ENCODE measurements at places on chromosomes 13 and 19. TPM values are rescaled to one million over a fixed set of nuclear protein-coding genes. Genes with fewer than 3 reads are reported as not detected.

GRCh38 chr13:29476046-29476445, 119.4 kb downstream of the SLC7A1 start:
- DNase-seq, result no peak
- H3K36me3 ChIP-seq, result no peaks in the 10 kb centered on the region
- H3K27ac ChIP-seq, result no peak overlapping the region
- H3K27me3 ChIP-seq, result no peaks in the 10 kb centered on the region
- no peak overlapping the region for H3K4me3 ChIP-seq

- peaks cover 10% of the 10 kb centered on the region for H3K4me1 ChIP-seq
- H3K4me3 ChIP-seq, result no peak overlapping the region
- H3K36me3 ChIP-seq, result no peaks in the 10 kb centered on the region
- DNase-seq, result no peak
Measured at GRCh38 chr13:109867766-109868165, 81.4 kb upstream of the IRS2 start.

DNA sequence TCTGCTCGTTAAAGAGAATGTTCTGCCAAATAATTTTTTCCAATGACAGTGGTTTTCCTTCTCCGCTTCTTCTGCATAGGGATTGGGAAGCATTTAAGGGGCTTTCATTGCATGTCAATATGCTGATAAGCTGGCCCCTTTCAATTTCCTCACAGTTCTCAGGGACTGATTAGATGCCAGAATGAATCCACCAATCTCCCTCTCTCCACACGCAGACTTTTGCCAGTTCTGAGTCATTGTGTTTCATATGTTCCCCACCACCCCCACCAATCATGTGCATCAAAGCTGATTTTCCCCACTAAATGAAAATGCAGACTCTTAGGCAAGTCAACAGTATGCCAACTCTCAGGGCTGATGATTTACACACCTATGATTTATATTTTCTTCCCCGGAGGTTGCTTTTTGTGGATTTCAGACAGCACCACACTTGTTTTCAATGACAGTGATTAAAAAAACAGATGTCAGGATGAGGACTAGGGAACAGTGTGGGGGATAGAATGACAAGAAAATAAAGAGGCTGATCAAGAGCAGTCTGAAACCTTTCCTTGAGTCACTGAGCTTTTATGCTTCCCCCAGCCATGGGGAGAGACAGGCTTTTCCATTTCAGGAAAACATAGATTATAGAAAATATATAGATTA, 47.9 kb upstream of the C13orf42 start:
- no peak for DNase-seq
- no peak overlapping the region for H3K4me3 ChIP-seq
- H3K27me3 ChIP-seq, result no peaks in the 10 kb centered on the region
- H3K27ac ChIP-seq, result no peak overlapping the region

DNA sequence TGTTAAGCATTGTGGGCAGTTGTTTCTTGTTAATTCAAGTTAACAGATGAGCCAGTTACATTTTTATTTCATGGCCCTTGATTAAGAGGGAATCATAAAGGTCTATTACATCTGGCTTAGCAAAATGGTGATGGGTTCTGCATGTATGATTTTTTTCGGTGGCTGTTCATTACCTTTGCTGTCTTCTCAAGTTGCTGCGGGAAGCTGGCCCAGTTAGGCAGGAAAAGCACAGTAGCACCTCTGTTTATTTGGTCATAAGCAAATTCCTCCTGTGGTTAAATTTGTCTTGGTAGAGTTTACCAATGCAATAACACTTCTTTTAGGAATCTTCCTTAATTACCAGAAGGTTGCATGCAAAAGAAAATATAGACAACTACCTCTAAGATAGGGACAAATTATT, 104.5 kb downstream of the FRY start:
- no peak for DNase-seq
- no peak overlapping the region for H3K27ac ChIP-seq
- H3K27me3 ChIP-seq, result no peaks in the 10 kb centered on the region
- H3K36me3 ChIP-seq, result no peaks in the 10 kb centered on the region
- H3K4me3 ChIP-seq, result no peak overlapping the region

DNA sequence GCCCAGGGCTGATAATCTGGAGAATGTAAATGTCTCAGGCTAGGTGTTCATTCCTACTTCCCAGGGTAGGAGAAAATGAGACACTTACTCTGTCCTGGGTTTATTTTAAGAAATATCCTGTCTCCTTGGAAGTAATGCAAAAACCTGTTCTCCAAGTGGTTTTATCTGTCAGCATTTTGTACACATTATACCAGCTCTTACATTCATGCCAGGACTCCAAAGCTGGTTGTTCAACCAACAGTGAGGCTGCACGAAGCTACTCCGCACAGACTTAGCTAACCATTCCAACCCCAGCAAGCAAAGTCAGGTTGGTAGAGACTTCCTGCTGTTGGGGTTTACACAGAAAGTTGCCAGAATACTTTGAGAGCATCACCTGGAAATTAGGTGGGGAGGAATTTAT, 55.6 kb downstream of the SLC7A1 start:
- no peaks in the 10 kb centered on the region for H3K36me3 ChIP-seq
- H3K27ac ChIP-seq, result no peak overlapping the region
- no peak overlapping the region for H3K4me3 ChIP-seq
- no peak for DNase-seq

DNA sequence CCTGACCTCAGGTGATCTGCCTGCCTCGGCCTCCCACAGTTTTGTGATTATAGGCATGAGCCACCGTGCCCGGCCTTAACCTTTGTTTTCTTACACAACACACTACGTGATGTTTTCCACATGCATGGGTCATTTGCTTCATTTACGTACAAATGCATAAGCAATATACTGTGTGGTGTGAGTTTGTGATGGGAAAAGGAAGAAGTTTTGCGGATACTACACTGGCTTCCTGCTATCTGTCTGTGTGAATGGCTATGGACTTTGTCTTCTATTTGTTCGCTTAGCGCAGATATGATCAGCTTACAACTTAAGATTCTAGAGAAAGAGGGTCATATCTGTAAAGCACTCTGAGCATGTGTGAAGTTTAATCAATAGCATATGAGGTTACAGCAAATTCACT, 5.5 kb upstream of the ALOX5AP start:
- H3K4me1 ChIP-seq, result peaks cover 3% of the 10 kb centered on the region
- no peak overlapping the region for H3K27ac ChIP-seq
- H3K27me3 ChIP-seq, result no peaks in the 10 kb centered on the region
- H3K36me3 ChIP-seq, result no peaks in the 10 kb centered on the region

GRCh38 chr13:113618455-113618854, 33.9 kb downstream of the TFDP1 start:
- peaks cover 33% of the 10 kb centered on the region for H3K36me3 ChIP-seq
- H3K4me3 ChIP-seq, result no peak overlapping the region
- no peak overlapping the region for H3K27ac ChIP-seq
- H3K4me1 ChIP-seq, result peaks cover 6% of the 10 kb centered on the region
- no peaks in the 10 kb centered on the region for H3K27me3 ChIP-seq
- DNase-seq, result no peak

DNA sequence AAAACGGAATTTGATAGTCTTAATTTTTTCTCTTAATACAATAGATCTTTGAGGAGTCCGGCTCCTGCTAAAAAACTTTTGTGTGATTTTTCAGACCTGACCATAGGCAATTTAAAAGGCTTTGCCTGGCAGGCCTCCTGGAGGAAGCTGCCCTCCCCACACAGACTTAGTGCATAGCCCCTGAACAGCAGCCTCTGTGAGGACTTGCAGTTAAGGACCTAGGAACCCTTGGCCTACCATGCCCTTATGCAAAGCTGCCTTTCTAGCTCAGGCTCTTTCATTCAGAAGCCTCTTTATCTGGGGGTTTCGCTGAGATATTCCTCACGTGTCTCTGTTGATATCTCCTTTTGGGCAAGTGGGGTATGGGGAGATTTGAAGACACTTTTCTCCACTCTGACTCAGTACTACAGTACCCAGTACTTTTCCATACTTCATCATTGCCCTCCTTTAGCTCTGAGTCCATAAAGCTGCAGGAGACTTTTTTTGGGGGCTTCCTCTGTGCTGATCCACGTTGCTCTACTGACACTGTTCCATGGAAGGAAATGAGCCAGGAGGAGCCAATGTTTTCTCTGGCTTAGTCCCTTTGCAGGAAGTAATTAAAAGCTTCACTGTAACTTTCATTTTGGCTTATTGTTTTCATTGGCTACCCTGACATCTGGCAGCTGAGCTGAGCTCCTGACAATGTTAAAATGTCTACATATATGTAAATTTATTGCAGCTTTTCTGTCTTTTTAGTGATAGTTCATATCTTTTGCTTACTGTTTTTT, 283.1 kb downstream of the TDRD3 start:
- H3K4me3 ChIP-seq, result no peak overlapping the region
- no peak for DNase-seq
- no peak overlapping the region for H3K27ac ChIP-seq

- H3K4me1 ChIP-seq, result no peaks in the 10 kb centered on the region
- H3K27me3 ChIP-seq, result no peaks in the 10 kb centered on the region
- DNase-seq, result no peak
- H3K4me3 ChIP-seq, result no peak overlapping the region
- H3K27ac ChIP-seq, result no peak overlapping the region
Measured at GRCh38 chr13:114019367-114019766, 45.5 kb upstream of the C13orf46 start.

DNA sequence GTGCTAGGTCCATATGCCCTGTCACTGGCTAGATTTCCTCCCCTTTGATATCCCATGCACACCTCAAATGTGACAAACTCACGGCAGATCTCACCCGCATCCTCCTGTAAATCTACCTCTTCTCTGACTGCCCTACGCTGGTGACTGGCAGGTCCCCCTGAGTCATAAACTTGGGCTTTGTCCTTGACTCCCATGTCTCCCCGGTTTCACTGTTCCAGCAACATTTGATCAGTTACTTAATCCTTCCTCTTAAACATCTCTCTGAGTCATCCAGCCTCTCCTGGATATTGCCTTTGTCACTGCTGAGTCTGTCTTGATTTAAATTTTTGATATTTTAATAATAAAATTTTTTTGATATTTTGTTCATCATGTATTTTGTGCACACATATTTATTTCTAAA, 26.5 kb downstream of the FAM216B start:
- DNase-seq, result no peak
- no peaks in the 10 kb centered on the region for H3K4me1 ChIP-seq
- no peak overlapping the region for H3K4me3 ChIP-seq
- H3K27me3 ChIP-seq, result no peaks in the 10 kb centered on the region

- no peaks in the 10 kb centered on the region for H3K4me1 ChIP-seq
- H3K36me3 ChIP-seq, result no peaks in the 10 kb centered on the region
- no peaks in the 10 kb centered on the region for H3K27me3 ChIP-seq
- H3K27ac ChIP-seq, result no peak overlapping the region
- no peak overlapping the region for H3K4me3 ChIP-seq
Measured at GRCh38 chr13:93861818-93862217, 617.7 kb downstream of the DCT start.

The CABP5 gene
- polyA plus RNA-seq, result not detected

The GDF15 gene
- 20.3 TPM for polyA plus RNA-seq

The LHB gene
- not detected for polyA plus RNA-seq

The TEKTIP1 gene
- 3.2 TPM for polyA plus RNA-seq

The PEAK3 gene
- 0.15 TPM for polyA plus RNA-seq

The GPR12 gene
- polyA plus RNA-seq, result 0.97 TPM
